ENCODE measurements at places on chromosomes 11 and 22.

GRCh38 chr11:30488304-30488998 lies 97.7 kb downstream of the MPPED2 start:
- DNase-seq: no peak

DNA sequence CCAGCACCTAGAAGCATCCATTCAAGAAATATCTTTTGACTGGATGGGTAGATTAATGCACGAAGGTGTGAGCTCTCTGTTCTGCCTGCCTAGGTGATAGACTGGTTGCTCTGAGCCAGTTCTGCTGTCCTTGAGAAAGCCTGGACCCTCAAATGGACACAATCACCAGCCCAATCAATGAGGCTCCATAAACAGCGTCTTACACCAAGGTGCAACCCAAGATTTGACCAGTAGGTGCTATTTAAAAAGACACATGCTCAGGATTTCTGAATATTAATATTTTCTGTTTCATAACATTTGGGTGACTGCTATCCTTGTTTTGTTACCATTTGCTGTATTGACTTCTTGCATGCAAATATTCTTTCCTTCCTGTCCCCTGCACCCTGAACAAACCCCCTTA lies 39.0 kb downstream of the PAMR1 start:
- DNase-seq: no peak

DNA sequence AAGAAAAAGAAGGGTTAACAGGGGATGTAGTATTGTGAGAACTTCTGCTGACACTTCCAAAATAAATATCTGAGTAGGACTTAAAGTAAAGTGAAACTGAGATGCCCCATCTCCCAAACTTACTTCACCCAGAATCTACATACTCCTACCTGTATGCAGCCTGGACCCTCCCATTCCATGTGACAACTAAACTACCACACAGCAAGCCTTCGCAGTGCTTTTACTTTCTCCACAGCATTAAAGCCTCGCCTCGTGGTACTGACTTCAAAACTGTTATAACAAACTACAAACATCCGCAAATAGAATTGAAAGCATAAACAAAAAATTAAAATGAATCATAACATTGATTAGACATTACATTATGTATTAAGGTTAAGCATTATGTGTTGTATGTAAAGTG lies 985 bp downstream of the MPZL2 start:
- DNase-seq: no peak

DNA sequence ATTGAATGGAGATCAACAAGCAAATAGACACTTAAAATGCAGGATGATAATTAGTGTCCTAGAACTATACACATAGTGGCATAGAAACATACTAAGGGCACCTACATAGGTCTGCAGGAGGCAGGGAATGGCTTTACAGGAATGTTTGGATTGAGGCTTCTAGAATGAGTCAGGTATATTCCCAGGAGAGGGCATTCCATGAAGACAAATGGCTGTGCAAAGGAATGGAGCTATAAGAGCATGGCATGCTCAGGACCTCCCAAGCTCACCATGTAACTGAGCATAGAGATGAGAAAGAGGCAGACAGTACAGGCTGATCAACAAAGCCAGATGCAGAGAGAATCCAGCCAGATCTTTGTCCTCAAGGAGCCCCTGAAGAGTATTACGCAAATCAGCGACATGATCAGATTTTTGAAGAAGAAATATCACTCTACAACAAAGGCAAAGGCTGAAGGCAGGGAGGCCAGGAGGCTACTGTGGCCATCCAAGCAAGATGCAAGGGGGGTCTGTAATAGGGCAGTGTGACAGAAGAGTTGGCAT lies 211.1 kb upstream of the MTNR1B start:
- no peak for DNase-seq

GRCh38 chr11:707817-708420 lies 1.9 kb downstream of the EPS8L2 start:
- DNase-seq: no peak

GRCh38 chr11:27991736-27992135 lies 116.2 kb downstream of the KIF18A start:
- no peak for DNase-seq

- DNase-seq: no peak
These were observed 19.9 kb downstream of the F2 start for GRCh38 chr11:46738887-46739286.

DNA sequence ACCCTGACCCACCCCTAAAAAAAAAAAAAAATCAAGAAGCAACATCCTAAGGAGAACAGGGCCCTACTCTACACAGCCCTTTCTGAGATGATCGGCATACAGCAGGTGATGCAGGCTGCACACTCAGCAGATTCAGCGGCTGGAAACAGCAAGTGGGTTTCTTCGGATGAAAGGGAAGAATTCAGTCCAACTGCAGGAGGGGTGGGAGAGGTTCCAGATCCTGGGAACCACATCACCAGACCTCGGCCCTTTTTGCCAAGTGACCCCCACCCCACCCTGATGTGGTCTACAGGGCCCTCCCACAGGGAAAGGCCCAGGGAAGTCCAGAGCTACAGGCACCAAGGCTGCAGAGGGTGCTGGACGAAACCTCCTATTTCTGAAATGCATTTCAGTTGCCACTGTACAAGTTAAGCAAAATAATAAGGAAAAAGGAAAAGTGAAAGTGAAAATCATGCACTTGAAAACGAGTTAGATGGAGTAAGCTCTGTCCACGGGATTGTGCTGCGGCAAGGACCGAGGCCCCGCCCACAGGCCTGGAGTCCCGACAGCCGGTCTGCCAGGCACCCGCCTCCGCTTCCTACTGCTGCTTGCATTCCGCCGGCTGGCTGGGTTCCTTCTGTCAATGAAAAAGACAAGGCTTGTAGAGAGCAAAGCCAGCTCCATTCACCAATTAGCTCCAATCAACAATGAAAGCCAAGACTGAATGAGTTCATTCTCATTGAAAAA lies 16.0 kb upstream of the PHLDA2 start:
- DNase-seq: peak; percentile 63

GRCh38 chr11:4213746-4214145 lies 119.1 kb downstream of the RRM1 start:
- no peak for DNase-seq

DNA sequence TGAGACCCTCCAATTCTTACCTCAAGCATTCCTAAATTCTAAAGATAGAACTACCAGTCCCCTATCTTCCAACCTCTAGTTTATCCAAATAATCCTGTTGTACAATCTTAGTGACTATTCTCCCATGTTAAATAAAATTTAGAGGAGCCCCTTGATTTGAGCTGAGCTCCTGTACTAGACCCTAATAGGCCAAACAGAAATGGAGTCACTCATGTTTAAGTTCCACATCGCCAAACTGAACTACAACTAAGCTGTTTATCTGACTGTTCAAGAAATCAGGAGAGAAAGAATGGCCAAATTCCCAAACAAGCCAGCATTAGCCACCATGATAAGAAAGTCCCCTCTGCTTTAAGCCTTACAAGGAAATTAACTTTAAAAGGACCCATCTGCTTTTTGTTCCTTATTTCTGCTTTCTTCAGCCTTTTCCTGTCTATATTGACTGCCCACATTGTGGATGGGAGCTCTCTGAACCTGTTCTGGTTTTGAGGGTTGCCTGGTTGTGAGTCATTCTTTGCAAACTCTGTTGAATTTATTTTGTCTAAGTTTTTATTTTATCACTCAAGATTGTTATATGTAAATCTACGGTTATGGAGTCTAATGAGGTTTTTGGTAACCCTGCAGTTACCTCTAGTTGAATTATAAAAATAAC lies 90.4 kb downstream of the TTC28 start:
- no peak for DNase-seq

- DNase-seq: no peak
These were observed 22.5 kb downstream of the VSIG10L2 start for GRCh38 chr11:125968354-125968753.

DNA sequence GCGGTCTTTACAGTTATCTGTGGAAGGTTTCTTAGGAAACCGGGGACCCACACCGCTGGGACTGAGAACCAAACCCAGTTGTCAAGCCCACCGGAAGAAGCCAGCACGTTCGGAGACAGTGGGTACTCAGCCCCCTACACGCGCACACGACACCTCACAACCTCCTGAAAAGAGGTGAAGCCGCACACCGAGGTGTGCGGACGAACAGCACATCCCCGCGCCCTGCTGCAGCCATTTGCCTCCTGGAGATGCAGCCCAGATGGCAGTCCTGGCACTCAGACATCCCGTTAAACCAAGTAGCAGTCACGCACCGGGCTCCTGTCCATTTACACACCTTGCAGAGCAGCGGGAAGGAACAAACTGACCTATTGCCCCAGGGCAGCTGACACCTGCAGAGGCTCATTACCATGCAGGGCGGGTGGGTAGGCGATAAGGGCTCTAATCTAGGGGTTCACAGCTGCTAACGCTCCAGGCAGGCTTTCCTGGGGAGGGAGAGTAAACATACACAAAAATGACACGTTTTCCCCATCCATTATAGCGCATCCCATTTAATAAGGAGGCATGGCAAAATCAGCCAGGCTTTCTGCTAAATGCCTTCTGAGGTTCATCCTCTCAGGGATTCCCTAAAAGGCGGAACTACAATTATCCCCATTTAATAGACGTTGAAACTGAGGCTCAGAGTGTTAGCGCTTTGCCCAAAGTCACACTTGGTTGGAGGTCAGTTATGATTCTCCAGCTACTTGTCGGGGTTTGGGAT lies 864 bp upstream of the EHBP1L1 start:
- DNase-seq: peak; percentile 49

DNA sequence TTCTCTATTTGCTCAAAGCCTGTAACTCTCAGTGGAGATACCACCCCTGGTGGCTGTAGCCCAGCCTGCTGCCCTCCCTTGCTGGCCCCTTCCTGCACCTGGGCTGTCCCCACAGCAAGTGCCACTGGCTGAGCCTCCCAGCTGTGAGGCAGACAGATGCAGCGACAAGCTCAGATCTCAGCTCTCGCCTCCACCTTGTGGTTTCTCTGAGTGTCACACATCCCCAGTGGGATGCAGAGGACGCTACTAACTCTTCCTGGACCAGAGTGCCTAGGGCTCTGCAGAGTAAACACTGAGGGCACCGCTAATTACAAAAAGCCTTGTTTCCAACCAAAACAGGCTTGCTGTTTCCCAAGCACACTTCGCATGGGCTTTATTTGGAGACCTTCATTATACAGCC lies 8.9 kb downstream of the YPEL1 start:
- DNase-seq: peak; percentile 31

GRCh38 chr11:112961751-112962578 lies 745 bp downstream of the NCAM1 start:
- DNase-seq: no peak

DNA sequence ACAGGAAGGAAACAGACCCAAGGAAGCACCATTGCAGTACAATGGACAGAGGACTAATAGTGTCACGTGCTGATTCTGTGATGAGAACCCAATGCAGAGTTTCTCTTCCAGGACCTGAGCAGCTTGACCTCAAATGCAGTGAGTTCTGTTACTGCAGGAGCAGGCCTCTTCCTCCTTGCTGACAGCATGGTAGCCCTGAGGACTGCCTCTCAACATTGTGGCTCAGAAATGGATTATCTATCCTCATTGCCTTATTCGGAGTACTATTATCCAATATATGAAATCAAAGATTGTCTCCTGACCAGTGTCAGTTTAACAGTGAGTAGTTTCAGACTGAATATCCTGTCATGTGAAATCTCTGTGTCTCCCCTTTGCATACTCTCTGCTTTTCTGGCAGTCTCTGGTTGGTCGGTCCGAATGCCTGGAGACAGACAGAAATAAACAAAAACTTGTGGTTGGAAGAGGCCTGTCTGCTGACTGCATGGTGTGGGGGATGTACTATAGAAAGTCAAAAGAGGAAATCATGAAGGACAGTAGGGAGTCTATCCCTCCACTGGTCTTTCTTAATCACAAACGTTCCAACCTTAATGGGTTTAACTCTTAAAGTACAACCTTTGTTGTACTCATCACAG lies 6.9 kb upstream of the MS4A14 start:
- DNase-seq: peak; percentile 74

DNA sequence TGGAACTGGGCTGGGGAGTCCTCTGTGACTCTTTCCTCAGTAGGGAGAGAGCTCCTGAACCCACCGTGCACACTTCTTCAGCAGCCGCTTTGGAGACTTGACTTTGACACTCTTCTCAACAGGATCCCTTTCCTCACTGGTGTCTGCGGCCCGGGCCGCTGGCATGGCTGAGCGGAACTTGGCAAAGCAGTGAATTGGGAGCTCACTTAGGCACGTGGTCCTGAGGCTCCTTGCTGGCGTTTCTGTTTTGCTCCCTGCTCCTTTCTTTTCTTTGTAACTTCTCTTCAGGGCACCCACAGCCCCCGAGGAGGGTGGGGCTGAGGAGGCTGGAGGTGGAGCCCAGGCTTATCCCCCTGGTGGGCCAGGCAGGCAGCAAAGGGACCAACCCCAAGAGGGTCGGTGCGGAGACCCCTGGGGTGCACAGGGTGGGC lies 8.4 kb upstream of the KCNQ1OT1 start:
- DNase-seq: no peak

GRCh38 chr11:100903284-100903683 lies 216.2 kb downstream of the ARHGAP42 start:
- no peak for DNase-seq

DNA sequence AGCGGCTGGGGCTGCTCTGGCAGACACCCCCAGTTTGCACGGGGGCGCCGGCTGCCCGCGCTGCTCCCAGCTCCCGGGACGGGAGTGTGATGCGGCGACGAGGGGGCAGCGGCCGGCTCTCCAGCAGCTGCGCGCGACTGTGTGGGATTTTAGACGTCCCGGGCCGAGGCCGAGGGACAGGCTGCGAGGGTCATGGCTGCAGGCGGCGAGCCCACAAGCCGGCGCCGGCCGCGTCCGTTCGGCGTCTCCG lies 159 bp downstream of the FZD4 start:
- DNase-seq: no peak

DNA sequence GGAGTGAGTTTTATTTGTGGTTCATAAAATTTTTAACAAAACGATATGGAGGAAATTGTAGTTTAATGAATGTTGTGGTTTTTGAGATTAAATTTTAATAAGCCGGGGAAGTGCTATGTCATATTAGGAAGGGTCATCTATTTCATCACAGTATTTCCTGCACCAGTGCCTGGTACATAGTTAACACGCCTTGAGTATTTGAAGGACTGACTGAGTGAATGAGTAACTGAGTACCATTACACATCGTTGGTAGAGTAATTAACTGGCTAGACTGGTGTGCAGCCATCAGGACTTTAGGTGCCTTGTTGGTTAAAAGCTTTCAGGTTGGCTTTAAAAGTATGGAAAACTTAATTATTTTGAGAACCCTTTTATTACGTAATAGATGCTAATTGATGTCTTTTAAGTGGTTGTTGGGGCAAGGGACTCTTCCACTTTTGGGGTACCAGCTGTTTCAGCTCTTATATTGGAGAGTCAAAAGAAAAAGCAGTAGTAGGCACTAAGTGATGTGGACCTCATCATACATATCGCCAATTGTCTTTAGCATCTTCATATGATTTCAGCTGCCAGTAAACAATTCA lies 101.8 kb downstream of the DDX10 start:
- DNase-seq: no peak

DNA sequence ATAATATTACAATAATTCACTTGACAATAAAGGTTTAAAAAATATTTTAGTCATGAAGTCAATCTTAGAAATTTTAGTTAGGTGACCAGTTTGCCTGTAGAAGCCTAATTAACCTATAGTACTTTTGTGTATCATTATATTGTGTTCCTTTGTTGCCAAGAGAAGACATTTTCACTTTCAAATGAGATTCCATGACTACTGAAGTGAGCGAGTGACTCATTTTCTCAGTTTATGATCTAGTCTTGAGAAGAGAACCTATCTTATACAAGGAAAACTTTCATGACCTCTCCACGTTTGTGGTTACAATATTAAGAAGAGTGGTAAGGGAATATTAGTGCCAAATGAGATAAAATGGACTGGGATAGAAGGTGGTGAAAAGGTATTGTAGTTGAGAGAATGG lies 423.9 kb upstream of the CHORDC1 start:
- no peak for DNase-seq

GRCh38 chr11:105000167-105000566 lies 22.8 kb downstream of the CASP5 start:
- DNase-seq: peak; percentile 17

Measured in CD4-positive, alpha-beta T cell treated with Interleukin-1 beta for 1 hour (primary cell).